Activated CD4-positive, alpha-beta memory T cell treated with anti-CD3 and anti-CD28 coated beads for 36 hours (primary cell): ENCODE measurements at places on chromosomes 2 and 18.

DNA sequence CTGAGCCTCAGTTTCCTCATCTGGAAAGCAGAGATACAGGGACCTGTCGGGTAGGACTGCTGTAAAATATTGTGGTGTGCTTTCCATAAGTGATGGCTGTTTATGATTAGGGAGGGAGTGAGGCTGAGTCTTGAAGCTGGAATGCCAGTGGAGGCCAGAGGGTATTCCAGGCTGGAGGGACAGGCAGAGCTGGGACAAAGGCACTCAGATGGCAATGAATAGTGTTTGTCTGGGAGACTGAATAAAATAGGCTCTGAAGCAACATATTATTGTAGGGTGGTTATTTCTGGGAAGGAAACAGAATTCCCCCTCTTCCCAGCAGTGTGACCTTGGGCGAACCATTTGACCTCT lies 120.7 kb downstream of the INHBB start:
- DNase-seq = no peak

DNA sequence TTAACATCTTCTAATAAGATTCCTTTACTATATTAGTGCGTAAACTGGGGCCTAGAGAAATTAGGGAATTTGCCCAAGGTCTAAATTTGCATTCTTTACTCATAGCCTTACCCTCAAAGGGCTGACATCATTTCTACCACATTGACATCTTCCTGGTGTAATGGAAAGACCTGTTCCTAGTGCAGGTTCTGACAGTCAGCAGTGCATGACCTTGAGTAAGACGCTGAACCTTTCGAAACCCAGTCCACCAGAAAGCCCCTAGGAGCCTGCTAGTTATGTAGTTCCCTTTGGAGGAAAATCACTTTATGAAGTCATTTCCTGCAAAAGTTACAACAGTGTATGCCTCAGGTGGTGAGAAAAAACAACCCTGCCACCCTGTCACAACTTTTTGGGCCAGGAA lies 388.3 kb downstream of the TNS1 start:
- DNase-seq = peak; percentile 19

GRCh38 chr2:47719099-47719498 lies 63.8 kb upstream of the MSH6 start:
- no peak for DNase-seq

GRCh38 chr2:185181901-185182300 lies 556.7 kb upstream of the FSIP2 start:
- DNase-seq = no peak

DNA sequence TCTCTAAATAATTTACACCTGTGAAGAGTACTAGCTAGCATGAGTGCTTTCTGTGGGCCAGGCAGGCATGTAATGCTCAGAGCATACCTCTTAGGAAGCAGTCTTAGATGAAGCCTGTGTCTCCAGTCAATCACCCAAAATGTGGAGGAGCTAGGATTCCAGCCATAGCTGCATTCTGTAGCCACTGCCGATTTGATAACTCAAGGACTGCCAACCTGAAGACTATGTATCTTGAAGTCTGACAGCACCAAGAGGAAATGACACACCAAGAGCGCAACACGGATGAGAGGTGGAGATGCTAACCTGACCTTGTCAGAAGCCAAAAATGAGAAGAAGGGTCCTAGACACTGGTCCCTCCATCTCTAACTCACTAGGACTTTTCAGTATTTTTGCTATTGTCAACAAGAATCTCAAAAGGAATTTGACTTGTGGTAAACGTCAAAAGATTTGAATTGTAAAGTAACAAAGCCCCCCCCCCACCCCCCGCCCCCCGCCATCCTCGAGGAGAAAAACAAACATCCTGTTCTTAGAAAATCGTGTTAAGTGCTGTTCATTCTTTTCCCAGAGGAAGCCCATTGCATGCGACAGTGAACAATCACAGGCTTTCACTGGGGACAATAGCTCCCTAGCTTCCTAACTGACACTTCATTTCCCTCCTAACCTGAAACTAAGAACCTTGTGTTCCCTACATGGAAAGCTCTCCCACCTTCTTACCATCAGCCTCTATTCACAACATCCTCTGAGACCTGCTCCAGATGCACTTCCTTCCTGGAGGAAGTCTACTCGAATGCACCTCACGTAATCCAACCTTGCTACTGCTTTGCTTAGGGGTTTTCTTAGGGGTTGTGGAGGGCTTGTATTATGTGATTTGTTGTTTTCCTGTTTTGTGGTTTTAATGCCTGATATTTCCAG lies 14.7 kb downstream of the CDC42EP3 start:
- peak; percentile 42 for DNase-seq

- no peak for DNase-seq
Measured at GRCh38 chr18:45274026-45274425, 341.2 kb upstream of the SLC14A2 start.

DNA sequence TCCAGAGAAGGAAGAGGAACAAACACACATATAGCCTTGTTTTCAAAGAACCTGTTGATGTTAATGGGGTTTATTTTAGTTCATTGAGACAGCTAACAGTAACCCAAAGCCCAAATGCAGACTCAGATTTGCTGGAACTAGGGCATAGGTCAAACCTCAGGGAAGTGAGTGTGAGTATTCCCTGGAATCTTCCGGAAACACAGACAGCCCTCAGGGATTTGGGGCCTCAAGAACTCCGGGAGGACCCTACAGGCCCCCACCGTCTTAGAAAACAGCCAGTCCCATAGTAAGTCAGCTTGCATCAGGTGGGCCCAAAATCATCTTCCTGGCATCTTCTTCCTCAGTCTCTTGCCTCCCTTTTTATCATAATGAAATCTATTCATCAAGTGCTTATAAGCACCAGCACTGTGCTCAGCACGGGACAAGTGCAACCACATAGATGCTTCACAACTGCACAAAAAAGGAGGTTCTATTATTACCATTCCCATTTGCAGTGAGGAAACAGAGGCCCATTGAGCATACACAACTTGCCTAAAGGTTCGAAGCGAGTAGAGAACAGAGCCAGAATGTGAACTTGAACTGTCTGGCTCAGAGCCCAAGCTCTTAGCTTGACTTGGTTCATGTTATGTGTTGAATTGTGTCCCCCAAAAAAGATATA lies 50.2 kb upstream of the BCL11A start:
- no peak for DNase-seq

- peak; percentile 35 for DNase-seq
Measured at GRCh38 chr2:177393203-177393755, 706 bp downstream of the AGPS start.

DNA sequence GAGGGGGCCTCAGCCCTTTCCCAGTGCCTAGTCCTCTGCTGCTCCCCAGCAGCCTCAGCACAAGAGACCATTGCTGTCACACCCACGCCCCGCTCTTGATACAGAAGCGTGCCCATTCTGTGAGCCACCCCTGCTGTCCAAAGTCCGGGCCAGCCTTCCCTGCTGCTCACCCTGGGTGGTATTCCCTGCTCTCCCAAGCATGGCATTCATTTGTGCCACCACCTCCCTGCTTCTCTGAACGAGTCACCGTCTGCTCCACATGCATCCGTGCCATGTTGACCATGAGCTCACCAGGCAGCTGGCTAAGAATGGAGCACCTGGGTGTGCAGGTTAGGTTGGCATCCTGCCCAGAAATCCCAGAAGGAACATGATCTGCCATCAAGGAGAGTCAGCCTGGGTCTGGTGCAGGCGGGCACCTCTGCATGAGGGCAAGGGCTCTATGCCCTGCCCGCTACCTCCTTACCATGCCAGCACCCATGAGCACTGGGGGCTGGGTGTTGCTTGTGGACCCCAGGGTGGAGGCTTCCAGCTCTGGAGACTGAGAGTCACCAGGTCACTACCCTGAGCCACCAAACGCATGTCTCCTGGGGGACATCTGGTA lies 63.0 kb downstream of the TWIST2 start:
- DNase-seq = no peak

GRCh38 chr2:109466674-109467575 lies 146.8 kb downstream of the SEPTIN10 start:
- no peak for DNase-seq
